Chondrocyte (in vitro differentiated cells): ENCODE measurements at places on chromosomes 13 and 19. TPM values are rescaled to one million over a fixed set of nuclear protein-coding genes. Genes with fewer than 3 reads are reported as not detected.

DNA sequence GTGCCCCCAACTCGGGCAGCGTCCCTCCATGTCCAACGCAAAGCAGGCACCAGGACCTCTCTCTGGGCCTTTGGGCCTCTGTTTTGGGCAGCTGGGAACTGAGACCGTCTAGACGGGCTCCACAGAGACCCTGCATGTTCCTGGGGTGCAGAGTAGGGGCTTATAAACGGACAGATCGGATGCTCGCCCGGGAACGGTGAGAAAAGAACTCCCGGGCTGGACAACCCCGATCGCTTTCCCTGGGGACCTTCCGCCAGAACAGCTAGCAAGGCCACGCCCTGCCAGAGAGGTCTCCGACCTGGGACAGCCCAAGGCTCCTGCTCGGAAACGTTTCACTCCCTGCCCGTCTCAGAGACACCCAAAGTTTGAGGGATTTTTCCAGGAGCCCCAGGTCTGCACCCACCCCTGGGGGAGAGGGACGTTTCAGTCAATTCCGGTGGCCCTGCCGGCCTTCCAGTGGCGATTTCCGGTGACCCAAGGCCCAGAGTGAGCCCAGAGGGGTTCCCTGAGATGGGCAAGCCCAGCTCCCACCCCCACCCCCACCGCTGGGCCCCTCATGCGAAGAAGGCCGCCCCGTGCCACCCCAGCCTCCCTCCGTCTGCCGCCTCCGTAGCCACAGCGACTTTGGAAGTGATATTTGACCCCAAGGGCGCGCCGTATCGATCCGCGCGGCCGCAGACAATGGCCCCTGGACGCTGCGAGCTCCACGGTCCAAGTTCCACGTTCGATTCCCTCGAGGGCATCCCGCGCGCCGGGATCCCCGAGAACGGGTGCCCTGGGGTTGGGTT, 1.7 kb downstream of the NR2F6 start:
- DNase-seq, result no peak

- DNase-seq, result no peak
Measured at GRCh38 chr13:45398877-45399276, 19.3 kb downstream of the SLC25A30 start.

FSTL3 gene
- 267 to 316 TPM (median 312 TPM) in 3 replicates for total RNA-seq

- DNase-seq, result no peak
Measured at GRCh38 chr19:3868770-3869456, at the start of gene ZFR2. Gene ZFR2 (minus strand): TSS chr19:3869038. CDS start chr19:3869017, 21 bp downstream.

TMEM255B gene
- 2.6 to 7.1 TPM (median 5.2 TPM) in 3 replicates for total RNA-seq

DNA sequence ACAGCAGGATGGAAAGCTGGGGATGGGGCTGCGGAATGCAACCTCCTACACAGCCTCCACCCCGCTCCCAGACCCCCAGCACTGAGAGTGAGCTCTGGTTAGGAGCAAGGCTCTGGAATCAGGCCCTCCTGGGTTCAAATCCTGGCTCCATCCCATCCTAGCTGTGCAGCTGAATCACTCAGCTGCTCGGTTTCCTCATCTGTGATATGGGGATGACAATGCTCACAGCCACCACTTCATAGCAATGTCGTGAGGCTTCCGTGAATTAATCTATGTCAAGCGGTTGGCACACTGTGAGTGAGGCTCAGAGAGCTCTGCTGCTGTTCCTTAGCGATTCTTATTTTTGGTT, 538 bp downstream of the ACP7 start:
- no peak for DNase-seq

GRCh38 chr19:54436031-54436523, 12.9 kb upstream of the LENG8 start:
- DNase-seq, result no peak

GRCh38 chr19:28065026-28065425, 1147.9 kb downstream of the UQCRFS1 start:
- DNase-seq, result no peak

DNA sequence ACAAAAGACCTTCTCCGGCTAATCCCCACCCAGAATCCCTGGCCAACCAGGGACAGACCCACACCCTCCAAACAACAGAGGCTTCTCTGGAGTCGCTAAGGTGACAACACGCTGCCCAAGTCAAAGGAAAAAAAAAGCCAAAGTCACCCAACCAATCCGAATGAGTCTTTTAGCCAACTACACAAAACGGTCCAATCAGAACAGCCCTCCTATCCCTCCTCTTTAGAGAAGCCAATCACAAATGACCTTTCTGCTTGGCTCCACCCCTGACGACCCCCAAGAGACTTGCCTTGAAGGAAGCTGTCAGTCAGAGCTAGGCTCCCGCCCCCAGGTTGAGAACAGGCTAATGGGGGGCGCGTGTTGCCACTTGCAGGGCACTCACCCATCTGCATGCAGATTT, 6.6 kb upstream of the FBXW9 start:
- DNase-seq, result no peak

DNA sequence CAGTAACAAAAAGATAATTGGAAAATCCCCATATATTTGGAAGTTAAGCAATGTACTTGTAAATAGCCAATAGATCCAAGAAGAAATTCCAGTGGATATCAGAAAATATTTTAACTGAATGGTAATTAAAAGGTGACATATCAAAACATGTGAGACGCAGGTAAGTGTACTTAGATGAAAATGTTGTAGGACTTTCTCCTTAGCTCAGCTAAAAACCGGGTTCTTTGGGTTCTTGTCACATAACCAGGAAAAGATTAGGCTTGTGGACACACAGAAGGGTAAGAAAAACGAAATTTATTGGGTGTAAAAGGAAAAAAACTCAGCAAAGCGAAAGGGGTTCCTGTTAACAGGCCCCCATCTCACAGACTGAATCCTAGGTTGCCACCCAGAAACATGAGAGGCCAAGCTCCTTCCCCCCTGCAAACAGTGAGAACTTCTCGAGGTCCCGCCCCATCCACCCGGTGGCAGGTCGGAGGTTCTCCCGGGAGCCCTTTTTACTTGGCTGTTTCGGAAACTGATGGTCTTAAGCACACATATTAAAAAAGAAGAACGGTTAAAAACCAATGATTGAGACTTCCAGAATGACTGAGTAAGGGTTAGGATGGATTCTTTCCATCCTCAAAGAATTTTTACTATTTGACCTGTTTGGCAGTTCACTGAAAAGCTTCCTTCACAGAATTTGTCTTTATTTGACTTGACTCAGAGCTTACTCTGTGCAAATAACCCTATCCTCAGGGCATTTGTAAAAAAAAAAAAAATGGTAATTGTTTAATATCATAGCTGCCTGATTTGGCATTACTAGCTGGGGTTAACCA, 3.1 kb upstream of the CCDC70 start:
- DNase-seq, result no peak

GRCh38 chr19:11168568-11168967, 13.0 kb upstream of the SPC24 start:
- no peak for DNase-seq

DNA sequence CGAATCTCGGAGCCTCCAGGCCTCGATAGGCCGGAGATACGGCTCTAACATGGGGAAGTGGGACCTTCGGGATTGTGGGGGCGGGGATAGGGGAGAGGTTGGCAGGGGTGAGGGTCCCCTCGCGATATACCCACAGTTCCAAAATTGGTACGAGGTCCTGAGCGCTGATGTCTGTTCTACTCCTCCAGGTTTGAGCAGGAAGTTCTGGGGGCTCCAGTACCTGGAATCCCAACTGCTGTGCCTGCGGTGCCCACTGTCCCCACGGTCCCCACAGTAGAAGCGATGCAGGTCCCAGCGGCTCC, 447 bp downstream of the RBM42 start:
- no peak for DNase-seq
